ENCODE measurements at places on chromosomes 6 and 20.

DNA sequence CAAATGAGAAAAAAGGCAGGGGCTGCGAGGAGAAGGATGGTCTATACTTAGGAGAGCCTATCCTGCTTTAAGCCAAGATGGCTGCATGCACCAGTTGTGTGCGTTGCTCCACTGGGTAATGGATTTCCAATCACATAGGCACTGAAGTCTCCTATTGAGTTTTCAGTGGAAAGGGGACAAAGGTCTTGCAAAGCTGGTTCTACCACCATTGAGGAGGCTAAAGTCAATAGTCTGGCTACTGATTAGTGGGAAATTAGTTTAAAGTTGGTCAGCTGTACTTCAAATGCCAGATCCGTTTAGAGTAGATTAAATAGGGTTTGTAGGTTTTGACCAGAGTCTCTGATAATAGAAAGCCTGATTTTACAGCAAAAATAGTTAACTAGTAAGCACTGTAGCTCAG, 104.9 kb downstream of the SESN1 start:
- no peak for DNase-seq

- DNase-seq: peak; percentile 66
Observed at GRCh38 chr6:24980507-24981385, 45.0 kb upstream of the RIPOR2 start.

DNA sequence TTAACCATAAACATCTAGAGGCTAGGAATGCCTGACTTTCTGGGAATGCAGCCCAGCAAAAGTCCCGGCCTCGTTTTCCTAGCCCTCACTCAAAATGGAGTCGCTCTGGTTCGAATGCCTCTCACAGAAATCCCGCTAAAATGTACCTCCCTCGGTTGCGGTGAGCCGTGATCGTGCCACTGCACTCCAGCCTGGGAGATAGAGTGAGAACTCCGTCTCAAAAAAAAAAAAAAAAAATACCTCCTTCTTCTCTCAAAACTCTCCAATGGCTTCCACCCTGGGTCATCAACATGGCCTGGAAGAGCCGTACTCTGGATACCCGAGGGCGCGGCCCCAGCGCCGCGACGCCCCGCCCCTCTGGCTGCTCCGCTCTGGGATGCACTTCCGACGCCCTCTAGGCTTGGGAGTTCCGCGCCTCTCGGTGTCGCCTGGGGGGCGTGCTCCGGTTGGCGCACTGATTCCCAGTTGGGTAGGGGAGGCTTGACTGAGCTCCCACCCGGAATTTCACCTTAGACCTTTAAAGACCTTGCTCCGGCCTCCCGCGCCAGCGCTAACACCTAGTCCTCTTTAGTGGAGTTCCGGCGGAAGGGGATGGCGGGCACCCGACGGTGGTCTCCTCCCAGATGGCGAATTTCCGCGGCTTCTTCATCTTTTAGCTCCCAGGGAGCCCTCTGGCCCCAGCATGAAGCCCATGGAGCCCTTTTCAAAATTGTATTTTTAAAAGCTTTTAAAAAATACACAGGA, 12.3 kb downstream of the HMGN4 start:
- DNase-seq: peak; percentile 55

DNA sequence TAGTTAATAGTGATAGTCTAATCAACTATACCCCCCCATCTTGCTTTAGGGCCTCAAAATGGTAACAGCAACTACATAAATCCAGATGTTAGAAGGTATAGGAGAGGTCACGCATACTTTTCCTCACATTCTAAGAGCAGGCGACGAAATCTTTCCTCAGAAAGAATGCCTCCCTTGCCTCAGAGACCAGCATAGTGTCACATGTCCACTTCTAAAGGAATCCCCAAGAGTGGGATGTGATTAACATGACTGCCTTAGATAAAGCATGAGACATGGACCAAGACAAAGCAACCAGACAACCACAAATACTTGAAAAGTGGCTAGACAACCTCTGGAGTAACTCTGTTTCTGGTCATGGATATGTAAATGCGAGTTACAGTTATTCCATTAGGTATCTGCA, 710.7 kb downstream of the EYS start:
- no peak for DNase-seq

DNA sequence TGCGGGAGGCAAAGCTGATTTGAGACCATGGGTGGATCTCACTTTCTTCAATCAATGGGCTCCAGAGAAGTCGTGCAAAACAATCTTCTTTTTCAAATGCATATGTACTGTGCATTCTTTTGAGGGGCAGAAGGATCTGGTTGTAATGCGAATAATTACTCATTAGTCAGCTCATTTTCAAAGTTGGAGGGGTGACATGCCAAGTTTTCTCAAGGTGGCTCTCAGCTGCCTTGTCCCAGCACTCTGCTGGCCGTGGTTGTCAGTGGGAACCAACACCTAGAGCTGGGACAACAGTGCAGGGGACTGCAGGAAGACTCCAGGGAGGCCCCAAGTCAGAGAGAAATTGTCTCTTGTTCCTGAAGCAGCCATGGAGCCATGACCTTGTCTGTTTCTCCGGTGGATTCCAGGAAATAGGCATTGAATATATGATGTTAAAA, 25.3 kb downstream of the MYT1 start:
- DNase-seq: no peak

DNA sequence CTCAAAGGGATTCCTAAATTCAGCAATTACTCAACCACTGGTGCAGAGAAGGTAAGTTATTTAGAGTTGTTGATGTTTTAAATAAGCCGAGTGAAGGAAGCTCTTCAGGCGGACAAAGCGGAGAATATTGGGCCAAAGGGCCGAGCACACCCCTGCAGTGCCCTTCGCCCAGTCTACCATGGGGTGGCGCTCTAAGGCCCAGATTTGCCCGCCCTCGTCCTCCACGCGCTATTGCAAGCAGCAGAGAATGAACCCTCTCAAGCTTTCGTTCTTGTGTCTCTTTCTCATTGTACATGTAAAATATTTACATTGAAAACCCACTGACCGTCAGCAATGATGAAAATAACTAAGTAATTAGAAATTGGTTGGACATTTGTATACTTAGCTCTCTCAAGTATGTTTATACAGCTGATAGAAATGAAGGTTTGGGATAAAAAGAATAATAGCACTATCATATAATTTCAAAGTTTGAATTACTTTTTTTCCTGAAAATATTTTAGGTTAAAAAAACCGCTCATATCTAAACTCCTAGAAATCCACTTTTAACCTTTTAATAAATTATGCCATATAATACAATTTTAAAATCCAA, 195.0 kb upstream of the CEP162 start:
- peak; percentile 47 for DNase-seq

DNA sequence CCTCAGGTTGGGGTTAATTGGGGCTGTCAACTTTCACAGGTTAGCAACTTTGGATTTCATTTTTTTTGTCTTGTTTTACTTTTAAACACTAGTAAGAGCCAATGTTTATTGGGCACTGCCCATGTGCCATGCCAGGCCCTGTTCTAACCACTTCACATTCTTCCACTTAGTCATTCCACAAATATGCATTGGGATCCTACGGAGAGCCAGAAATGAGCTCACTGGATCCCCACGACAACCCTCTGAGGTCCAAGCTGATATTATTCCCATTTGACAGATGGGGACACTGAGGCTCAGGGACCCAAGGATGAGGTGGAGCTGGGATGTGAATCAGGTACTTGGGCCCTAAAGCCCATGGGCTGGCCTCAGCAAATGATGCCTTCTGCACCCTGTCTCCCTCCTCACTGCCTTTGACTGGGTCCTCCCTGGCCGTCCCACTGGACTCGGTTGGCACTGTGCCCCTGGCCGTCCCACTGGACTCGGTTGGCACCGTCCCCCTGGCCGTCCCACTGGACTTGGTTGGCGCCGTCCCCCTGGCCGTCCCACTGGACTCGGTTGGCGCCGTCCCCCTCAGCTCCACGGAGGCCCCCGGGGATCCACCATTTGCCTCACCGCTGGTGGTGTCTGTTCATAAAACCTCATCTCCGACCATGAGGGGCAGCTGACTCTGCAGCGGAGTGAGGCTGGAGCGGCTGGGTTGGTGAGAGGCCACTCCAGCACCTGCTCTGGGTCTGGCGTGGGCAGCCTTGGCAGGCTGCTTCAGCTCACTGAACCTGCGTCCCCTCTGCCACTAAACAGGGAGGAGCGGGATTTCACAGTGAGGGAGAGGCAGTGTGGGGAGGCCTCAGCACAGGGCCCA, 4.8 kb upstream of the PMEPA1 start:
- peak; percentile 83 for DNase-seq

GRCh38 chr20:57582432-57583288, 21.8 kb downstream of the PCK1 start:
- peak; percentile 46 for DNase-seq

- DNase-seq: no peak
Observed at GRCh38 chr6:339480-339879, 47.2 kb downstream of the DUSP22 start.

GRCh38 chr6:56247654-56248122, 308 bp upstream of the COL21A1 start:
- no peak for DNase-seq

DNA sequence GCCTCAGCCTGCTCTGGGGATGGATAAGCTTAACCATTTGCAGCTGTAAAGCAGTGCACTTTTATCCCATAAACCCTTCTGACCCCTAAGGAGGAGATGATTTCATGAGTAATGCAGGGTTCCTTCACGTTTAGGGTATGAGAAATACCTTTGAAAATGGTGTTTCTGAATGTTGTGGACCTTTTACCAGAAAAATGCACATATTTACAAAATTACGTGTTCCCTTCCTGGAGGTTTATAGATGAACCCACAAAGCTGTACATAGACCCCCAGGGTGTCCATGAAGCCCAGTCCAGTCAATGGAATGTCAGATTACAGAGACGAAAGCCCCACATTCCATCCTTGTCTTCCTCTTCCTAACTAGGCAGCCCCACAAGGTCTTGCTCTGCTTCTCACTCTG, 78.6 kb upstream of the INSM1 start:
- peak; percentile 14 for DNase-seq

DNA sequence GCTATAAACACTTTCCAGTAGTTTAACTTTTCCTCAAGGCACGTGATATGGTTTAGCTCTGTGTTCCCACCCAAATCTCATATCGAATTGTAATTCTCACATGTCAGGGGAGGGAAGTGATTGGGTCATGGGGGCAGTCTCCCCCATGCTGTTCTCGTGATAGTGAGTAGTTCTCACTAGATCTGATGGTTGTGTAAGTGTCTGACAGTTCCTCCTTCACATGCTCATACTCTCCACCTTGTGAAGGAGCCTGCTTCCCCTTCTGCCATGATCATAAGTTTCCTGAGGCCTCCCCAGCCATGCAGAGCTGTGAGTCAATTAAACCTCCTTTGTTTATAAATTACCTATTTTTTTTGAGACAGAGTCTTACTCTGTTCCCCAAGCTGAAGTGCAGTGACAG, 127.9 kb downstream of the DTNBP1 start:
- no peak for DNase-seq

DNA sequence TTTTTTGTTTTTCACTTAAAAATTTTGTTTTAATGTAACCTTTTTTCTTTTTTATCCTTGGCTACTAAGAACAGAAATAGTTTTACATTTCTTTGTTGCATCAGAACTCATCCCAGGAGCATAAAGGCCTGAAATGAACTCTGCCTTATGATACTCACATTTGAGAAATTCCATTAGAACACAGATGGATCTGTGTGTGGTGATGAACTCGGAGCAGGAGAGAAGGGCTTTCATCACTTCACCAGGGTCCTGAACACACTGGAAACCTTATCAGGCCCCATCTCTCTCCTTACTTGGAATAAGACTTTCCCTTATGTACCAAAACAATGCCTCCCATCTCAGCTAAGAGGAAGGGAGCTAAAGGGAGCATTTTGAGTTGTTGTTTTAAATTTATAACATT, 139.4 kb downstream of the PHF3 start:
- no peak for DNase-seq

DNA sequence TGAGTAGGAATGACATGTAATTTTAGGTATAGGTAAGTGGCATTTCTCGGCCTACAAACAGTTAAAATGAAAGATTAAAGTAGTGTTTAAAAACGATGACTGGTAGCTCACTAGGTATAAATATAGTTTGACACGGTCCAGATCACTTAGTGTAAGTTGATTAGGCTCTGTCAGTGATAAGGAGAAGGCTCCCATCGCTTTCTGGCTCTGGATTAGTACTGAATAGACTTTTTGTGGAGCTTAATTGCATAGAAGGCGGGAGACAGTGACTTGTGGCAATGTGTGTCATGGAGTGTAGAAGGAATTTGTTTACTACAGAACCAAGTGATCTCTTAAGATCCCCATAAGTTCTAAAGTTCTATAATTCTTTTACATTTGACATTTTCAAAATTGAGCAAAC, 6.7 kb downstream of the PYGB start:
- no peak for DNase-seq

- no peak for DNase-seq
Observed at GRCh38 chr6:35790683-35791082, 6.4 kb downstream of the CLPS start.

GRCh38 chr6:3568396-3569082, 111.7 kb upstream of the SLC22A23 start:
- peak; percentile 58 for DNase-seq

DNA sequence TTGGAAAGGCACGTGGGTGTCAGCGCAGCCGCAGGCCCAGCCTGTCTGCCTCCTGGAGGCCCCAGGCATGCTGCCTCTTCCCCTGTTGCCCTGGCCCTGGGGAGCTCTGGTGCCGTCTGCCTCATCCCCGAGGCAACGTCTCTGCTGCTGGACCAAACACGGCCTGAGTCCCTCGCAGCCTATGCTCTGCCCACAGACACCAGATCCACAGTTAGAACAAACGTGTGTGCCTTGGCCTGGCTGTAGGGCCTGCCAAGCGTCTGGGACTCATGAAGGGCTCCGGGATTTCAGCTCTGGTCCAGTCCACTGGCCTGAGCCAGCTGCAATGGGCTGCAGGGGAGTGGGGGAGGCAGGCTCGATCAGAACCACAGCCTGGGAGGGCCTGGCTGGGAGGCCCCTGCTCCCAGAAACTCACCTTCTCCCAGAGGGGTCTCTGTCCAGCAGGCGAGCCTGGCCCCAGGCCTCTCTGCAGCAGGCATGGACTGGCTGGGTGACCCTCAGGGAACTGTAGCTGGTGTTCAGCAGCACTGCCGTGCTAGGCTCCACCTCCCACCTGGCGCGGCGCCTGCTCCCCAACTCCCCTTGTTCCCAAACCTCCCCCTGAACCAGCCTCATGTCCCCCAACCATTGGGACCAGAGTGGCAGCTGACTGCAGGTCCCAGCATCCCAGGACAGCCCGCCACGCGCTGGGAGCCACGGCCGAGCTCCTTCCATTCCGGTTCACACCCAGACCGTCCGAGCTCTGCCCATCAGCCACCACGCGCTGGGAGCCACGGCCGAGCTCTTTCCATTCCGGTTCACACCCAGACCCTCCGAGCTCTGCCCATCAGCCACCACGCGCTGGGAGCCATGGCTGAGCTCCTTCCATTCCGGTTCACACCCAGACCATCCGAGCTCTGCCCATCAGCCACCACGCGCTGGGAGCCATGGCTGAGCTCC, 197.0 kb downstream of the DLL1 start:
- DNase-seq: no peak

- no peak for DNase-seq
Observed at GRCh38 chr6:1729750-1730140, 120.0 kb downstream of the FOXC1 start.

- peak; percentile 94 for DNase-seq
Observed at GRCh38 chr20:50540620-50541605, 30.7 kb downstream of the PTPN1 start.
